ENCODE measurements at places on chromosomes 1 and 21.

DNA sequence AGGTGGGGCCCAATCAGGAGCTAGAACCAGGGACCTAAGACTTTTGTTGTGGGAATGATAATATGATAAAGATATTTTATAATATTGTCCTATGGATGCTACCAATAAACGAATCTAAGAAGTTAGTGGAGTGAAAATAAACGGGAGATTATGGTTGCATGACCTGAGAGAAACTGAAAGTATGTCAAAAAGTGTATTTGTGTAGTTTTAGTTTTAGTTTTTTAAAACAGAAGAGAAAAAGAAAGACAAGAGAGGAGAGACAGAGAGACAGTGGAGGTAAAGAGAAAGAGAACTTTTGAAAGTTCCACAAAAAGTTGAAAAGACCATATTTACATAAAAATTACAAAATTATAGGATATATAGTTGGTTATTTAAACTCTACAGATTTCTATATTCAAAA is 64.1 kb upstream of the TMPRSS15 start:
- no peak for DNase-seq

GRCh38 chr1:54767526-54767925 is 3.2 kb upstream of the PARS2 start:
- DNase-seq: no peak

DNA sequence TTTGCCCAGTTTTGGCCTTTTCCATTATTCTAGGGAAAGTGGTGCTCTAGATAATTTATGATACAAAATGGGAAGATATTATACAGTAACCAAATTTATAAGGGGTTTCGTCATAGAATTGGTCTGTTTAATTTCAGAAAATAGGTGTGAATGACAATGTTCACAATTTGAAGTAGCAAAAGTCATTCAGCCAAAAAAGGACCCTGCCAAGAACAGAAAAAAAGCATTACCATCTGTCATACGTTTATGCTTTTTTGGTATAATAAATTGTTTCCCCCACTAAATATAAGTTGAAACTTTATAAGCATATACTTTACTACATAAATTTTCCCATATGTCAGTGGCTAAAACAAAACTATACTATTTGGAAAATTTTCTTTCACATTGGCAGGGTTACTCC is 4.5 kb upstream of the SPAG17 start:
- no peak for DNase-seq

- DNase-seq: no peak
These were observed 13.7 kb upstream of the TTC4 start for GRCh38 chr1:54701996-54702395.

- DNase-seq: no peak
These were observed 20.1 kb downstream of the DISP3 start for GRCh38 chr1:11498956-11499594.

GRCh38 chr1:160637821-160638539 is 8.9 kb downstream of the SLAMF1 start:
- DNase-seq: peak; percentile 49

DNA sequence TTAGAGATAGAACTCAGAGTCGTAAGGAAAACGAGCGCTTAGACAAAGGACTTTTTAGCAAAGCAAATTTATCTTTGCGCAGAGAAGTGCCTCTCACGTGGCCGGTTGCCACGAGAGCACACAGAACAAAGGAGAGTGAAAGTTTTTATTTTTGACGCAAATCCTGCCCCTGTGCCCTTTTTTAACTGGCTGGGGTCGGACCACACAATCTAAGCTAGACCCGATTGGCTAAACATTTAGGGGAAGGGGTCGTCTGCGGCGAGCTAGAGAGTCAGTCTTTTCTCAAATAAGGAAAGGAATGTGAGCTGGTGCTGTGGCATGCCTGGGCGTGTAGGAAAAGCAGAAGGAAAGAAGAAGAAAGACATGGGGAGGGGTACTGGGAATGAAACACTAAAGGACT is 2.4 kb downstream of the KRTAP10-2 start:
- DNase-seq: no peak

GRCh38 chr1:5896706-5897660 is 95.2 kb downstream of the NPHP4 start:
- DNase-seq: no peak

- DNase-seq: no peak
These were observed 36.0 kb downstream of the TRAPPC10 start for GRCh38 chr21:44047996-44048560.

DNA sequence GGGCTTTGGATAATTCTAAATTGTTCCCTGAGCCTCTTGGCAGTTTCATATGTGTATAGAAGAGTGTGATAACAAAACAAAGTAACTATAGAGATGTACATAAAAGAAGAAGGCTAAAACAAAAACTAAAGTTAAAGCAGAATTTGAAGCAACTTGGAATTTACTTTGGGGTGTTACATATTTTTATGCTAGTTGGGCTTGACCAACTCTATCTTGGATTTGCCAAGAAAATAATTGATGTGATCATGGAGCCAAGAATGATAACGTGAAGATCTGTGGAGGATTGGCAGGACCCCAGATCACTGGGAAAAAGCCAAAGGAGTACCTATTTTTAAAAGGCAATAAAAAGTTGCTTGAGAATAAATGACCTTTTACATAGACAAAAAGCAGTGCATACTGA is 206.9 kb downstream of the LMO4 start:
- no peak for DNase-seq

- DNase-seq: no peak
These were observed 194.1 kb upstream of the ADGRL2 start for GRCh38 chr1:81606656-81607055.

DNA sequence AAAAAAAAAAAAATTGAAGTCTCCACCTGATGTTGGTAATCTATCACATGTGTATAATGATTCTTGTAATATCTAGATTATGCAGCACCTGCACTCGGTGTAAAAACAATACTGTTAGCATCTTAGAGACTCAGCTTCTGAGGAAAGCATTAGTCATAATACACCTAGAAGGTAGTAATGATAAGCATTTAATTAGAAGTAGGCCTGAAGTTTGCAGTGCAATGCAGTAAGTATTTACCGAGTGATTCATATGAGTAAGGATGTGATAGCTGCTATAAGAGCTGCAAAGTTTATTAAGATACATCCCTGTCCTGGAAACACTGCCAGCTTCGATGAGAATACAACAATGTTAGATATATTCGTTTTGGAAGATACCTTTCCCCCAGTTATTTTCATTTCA is 196.4 kb downstream of the GREM2 start:
- peak; percentile 34 for DNase-seq

DNA sequence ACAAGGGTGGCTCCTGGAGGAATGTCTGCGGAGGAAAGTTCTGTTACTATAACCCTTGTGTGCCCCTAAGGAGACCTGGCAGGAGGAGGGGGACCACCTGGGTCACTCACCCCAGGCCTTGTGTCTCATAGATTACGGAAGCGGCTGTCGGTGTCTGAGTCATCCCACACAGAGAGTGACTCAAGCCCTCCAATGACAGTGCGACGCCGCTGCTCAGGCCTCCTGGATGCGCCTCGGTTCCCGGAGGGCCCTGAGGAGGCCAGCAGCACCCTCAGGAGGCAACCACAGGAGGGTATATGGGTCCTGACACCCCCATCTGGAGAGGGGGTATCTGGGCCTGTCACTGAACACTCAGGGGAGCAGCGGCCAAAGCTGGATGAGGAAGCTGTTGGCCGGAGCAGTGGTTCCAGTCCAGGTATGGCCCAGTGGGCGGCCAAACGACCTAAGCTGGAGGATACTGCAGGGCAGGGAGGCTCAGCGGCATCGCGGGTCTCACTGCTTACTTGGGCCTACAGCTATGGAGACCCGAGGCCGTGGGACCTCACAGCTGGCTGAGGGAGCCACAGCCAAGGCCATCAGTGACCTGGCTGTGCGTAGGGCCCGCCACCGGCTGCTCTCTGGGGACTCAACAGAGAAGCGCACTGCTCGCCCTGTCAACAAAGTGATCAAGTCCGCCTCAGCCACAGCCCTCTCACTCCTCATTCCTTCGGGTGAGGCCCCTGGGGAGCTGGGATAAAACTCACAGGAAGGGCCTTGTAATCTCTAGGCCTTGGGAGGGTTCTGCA is 101.4 kb downstream of the PIK3R3 start:
- DNase-seq: peak; percentile 32

DNA sequence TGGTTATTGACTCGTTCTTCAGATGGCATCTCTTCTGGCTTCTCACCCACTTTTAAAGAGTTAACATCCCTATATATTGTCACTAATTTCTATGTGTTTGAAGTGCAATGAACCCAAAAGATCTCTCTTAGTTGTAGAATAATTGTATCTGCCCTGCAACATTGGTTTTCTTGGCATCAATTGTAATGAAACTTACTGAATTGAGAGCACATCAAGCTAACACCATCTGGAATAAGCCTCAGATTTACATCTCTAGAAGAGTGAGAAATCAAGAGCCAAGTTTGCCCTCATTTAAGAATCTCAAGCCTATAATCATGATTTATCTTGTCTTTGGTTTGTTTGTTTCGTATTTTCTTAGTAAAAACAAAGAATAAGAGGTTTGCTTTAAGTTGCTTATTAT is 372.6 kb upstream of the LRRC7 start:
- no peak for DNase-seq

GRCh38 chr21:34706337-34706736 is 37.5 kb downstream of the CLIC6 start:
- no peak for DNase-seq

- DNase-seq: peak; percentile 4
These were observed 52.9 kb downstream of the ESRRG start for GRCh38 chr1:216670118-216670883.

- DNase-seq: no peak
These were observed 77.2 kb upstream of the PPP2R5A start for GRCh38 chr1:212207822-212208520.

DNA sequence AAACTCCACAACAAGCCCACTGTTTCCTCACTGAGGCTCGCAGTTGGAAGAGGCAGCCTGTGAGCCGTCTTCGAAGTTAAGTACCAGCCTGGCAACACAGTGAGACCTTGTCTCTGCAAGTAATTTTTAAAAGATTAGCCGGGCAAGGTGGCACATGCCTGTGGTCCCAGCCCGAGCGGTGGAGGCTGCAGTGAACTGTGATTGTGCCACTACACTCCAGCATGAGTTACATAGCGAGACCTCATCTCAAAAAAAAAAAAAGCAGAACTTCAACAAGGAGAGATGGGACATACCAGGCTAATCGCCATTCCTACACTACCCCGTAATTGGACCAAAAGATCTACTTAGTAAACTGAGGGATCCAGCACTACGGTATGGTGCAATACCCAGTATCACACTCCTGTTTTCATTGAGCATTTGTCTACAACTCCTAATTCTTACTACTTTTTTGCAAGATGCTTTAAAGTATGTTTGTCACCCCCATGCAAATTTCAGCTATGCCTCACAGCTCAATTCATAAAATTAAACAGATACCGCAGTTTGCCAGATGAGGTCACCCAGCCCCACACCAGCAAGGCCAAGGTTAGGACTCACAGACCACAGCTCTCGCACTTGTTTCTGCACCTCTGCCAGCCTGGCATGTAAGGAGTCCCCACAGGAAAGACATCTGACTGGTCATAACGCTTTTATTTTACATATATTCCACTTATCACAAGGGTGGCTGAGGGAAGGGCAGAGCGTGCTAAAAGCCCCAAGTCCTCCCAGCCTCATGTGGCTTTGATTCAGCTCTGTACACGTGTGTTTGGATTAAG is 21.0 kb downstream of the SDE2 start:
- no peak for DNase-seq

- no peak for DNase-seq
These were observed 275.4 kb upstream of the RGS18 start for GRCh38 chr1:191882870-191883269.

DNA sequence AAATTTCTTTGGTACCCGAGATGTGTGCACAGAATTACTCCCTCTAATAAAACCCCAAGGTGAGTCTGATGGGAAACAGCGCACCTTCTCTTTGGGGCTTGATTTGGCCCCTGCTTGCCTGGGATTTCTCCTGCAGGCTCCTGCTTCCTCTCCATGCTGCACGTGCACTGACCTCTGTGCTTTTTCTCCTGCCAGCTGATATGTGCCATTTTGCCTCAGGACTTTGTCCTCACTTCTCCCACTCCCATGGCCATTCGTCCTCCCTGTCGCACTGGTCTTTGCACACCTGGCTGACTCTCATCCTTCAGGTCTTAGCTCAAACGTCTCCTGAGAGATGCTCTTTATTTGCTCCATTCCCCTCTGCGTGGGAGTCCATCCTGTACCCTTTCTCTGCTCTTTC is 1.2 kb downstream of the CBR1 start:
- DNase-seq: no peak

DNA sequence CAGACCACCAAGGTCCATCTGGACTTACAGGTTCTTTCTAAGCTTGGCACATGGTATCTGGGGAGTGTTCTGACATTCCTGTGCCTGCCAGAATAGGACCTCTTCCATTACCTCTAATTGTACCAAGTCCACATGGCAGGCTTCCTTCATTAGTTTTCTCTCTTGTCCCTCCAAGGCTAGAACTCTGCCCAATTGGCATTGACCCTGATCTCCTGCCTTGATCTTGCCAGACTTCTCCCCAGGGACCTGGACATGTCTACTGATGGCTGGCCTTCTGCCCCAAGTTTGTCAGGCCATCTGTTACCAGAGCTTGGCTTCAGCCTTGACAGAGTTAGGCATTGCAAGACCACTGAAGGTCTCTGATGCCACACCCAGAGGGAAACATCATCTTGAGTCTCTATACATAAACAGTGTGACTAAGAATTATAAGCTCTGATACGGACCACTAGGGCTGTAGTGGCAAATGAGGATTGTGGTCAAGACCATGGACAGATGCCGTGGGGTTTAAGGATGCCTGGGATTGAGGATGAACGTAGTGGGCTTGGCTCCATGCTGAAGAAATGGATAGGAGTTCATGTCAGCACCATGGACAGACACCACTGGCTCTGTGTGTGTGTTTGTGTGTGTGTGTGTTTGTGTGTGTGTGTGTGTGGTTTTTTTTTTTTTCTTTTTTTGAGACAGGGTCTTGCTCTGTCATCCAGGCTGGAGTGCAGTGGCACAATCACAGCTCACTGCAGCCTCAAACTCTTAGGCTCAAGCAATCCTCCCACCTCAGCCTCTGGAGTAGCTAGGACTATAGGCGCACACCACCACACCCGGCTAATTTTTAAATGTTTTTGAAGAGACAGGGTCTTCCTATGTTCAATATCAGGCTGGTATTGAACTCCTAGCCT is 19.5 kb upstream of the PSMB2 start:
- peak; percentile 54 for DNase-seq

GRCh38 chr1:27122652-27123051 is 32.3 kb downstream of the SLC9A1 start:
- DNase-seq: peak; percentile 57

DNA sequence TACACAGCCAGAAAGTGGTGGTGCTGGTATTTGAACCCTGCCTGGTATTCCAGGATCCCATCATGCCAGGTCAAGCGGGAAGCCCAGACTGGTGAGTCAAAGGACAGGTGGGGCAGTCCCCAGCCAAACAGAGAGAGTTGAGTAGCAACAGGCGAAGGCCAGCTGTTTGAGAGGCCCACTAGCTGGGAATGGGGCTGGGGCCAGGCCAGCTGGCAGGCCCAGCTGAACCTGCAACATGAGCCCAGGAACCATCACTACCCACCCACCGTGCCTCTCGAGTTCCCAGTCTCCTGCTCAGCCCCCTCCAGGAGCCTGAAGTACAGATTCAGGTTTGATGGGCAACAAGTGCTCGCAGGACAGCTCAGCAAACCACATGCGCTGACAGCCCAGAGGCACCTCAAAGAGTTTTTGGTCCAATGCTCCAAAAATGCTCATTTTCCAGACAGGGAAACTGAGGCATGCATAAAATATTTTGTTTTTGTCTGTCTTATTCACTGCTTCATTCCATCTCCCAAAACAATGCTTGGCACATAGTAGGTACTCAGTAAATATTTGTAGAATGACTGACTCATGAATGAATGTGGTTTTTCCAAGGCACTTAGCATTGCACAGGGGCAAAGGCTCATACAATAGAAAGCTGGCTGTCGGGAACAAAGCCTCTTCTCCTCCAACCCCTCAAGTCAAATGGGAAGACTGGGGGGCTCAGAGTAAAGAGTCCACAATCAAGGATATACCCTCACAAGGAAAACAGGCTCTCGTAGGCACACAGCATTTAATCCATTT is 42.5 kb upstream of the CLIC4 start:
- DNase-seq: peak; percentile 58
